ENCODE measurements at places on chromosomes 1 and 21.

- H3K27ac ChIP-seq, result no peak overlapping the region
- no peaks in the 10 kb centered on the region for H3K27me3 ChIP-seq
- no peak overlapping the region for H3K4me3 ChIP-seq
- H3K36me3 ChIP-seq, result peaks cover 10% of the 10 kb centered on the region
These were observed 56.8 kb downstream of the USP1 start for GRCh38 chr1:62493656-62494055.

- DNase-seq, result no peak
- H3K4me1 ChIP-seq, result no peaks in the 10 kb centered on the region
- no peaks in the 10 kb centered on the region for H3K36me3 ChIP-seq
- H3K4me3 ChIP-seq, result no peak overlapping the region
- no peak overlapping the region for H3K27ac ChIP-seq
These were observed 15.5 kb upstream of the GFI1 start for GRCh38 chr1:92502247-92502646.

DNA sequence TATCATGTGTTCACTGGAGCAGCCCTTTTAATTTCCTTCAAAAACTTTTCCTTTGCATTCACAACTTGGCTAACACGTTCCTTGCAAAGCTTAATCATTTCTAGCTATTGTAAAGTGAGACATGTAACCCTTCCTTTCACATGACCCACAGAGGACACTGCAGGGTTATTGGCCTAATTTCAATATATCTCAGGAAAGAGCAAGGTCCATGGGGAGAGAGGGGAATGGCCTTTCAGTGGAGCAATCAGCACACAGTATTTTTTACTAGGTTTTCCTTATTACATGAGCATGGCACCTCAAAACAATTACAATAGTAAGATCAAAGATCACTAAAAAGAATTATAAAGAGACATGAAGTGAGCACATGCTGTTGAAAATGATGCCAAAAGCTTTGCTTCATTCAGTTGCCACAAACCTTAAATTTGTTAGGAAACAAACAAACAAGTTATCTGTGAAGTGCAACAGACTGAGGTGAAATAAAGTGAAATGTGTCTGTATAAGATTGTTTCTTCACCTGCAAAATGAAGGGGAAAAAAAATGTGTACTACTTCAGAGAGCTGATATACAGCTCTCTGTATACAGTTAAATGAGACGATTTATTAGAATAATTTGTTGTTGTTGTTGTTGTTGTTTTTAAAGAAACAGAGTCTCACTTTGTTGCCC is 61.5 kb downstream of the EIF4G3 start:
- DNase-seq, result no peak
- 0 out of 2 replicates have a peak, but pooled peaks cover 5% of the 10 kb centered on the region for H3K4me1 ChIP-seq
- no peak overlapping the region for H3K27ac ChIP-seq
- H3K36me3 ChIP-seq, result peaks cover 4% of the 10 kb centered on the region

- no peaks in the 10 kb centered on the region for H3K4me1 ChIP-seq
- H3K4me3 ChIP-seq, result no peak overlapping the region
- peaks cover 84% of the 10 kb centered on the region for H3K36me3 ChIP-seq
- no peak overlapping the region for H3K27ac ChIP-seq
These were observed 50.3 kb downstream of the PCSK9 start for GRCh38 chr1:55089683-55090082.

DNA sequence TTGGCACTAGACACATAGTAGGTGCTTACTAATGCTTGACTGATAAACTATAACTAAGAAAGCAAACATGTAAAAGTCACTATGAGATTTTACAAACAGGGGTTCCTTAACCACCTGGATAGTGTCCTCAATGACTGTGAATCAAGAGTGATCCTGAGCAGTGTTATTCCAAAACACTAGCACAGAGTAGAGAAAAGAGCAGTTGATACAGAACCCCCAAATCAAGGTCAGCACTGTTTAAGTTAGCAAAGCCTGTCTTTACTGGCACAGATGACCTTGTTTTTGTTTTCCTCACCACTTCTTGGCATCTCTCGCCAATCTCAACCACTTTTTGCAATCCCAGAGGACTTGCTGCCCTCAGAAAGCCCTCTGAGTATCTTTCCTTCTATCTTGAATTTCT is 50.7 kb downstream of the BCL9 start:
- no peak overlapping the region for H3K27ac ChIP-seq
- DNase-seq, result no peak
- H3K27me3 ChIP-seq, result no peaks in the 10 kb centered on the region
- no peak overlapping the region for H3K4me3 ChIP-seq

DNA sequence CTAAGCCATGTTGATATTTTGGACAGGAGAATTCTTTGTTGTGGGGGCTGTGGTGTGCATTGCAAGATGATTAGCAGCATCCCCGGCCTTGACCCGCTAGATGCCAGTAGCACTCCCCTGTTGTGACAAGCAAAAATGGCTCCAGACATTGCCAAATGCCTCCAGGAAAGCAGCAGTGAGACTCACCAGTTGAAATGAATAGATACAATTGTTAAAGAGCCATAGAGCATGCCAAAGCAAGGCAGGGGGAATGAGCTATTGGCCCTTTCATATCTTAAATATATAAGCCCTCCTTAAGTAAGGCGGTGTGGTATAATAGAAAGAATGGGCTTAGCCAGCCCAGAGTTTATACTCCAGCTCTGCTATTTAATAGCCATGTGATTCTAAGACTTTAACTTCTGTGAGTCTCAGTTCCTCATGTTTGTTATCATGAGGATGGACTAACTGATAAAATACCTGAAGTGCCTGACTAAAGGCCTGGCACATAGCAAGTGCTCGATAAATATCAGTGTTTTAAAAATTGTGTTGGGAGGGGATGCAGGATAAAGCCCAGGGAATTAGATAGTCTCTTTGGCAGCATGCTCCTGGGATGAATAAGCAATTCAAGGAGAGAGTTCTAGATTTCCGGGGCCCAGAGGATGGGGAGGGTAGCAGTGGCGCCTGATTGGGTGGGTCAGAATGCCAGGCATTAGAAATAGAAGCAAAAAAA is 21.1 kb upstream of the RGS4 start:
- no peaks in the 10 kb centered on the region for H3K36me3 ChIP-seq
- DNase-seq, result no peak
- no peaks in the 10 kb centered on the region for H3K27me3 ChIP-seq
- H3K27ac ChIP-seq, result no peak overlapping the region
- no peak overlapping the region for H3K4me3 ChIP-seq

DNA sequence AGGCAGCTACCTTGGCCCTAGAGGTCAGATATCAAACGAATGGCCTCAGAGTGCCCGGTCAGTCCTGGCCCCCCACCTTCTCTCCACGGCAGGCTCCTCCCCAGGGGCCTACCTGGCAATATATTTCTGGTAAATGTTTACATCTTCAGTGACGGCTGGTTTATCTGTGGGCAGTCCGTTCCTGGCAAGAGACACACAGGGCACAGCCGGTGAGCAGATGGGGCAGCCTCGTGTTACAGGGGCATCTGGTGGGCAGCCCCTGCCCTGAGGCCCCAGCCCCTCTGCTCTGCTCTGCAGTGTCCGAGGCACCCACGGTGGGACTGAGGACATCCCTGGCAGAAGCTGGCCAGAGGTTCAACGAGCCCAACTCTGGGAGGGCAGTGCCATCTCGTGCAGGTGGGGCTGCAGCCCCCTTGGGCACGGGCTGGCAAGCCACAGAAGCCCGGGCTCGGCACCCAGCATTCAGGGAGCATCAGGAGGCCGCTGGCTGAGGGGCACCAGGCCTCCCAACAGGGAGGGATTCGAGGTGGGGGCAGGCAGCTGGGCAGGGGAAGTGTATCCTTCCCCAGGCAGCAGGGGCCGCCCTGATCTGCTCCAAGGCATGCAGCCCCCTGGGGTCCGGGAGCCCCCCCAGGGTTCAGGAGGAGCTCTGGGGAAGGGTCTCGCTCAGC is 137.9 kb downstream of the CASZ1 start:
- no peak for DNase-seq
- no peaks in the 10 kb centered on the region for H3K36me3 ChIP-seq
- H3K4me1 ChIP-seq, result peaks cover 12% of the 10 kb centered on the region
- no peaks in the 10 kb centered on the region for H3K27me3 ChIP-seq
- no peak overlapping the region for H3K4me3 ChIP-seq
- H3K27ac ChIP-seq, result no peak overlapping the region

DNA sequence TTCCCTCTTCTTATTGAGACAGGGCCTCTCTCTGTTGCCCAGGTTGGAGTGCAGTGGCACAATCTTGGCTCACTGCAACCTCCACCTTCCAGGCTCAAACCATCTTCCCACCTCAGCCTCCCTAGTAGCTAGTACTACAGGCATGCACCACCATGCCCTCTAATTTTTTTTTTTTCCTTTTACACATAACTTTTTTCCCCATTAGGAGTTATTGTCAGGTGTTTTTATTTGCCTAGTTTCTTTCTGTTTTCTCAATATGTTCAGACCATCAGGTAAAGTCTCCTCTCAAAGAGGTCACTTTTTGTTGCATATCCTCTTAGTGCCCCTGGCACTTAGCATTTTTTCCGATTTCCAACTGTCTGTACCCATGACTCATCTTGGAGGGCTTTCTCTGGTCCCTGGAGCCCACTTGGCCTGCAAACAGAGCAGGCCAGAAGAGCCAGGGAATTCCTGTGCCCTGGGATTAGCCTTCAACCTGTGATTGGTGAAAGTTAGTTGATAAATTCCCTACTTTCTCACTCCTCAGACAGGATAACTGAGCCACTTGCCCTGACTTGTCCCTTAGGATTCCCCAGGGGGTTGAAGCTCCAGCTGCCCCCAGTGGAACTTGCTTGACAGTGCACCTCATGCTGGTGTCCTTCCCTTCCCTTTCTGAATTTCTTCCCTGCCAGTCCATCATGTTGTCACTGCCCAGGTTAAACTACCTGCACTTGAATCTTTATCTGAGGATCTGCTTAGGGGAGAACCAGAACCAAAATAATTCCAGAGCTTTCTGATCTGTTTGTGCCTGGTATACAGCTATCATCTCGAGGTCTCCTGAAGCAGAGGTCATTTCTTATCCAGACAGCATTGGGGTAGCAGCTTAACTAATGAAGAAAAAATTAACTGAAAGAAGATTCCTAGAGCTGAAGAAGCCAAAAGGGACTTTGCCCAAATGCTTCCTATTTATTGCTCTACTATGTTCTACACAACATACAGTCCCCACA is 2.4 kb downstream of the NTPCR start:
- H3K4me1 ChIP-seq, result 0 out of 2 replicates have a peak, but pooled peaks cover 5% of the 10 kb centered on the region
- no peak overlapping the region for H3K27ac ChIP-seq
- DNase-seq, result peak; percentile 77

GRCh38 chr1:246072456-246072955 is 434.6 kb downstream of the SMYD3 start:
- DNase-seq, result no peak
- no peak overlapping the region for H3K27ac ChIP-seq
- H3K36me3 ChIP-seq, result no peaks in the 10 kb centered on the region
- H3K4me1 ChIP-seq, result no peaks in the 10 kb centered on the region
- H3K4me3 ChIP-seq, result no peak overlapping the region

GRCh38 chr1:113320972-113321680 is 69.2 kb upstream of the MAGI3 start:
- H3K27me3 ChIP-seq, result no peaks in the 10 kb centered on the region
- no peak overlapping the region for H3K4me3 ChIP-seq
- no peak overlapping the region for H3K27ac ChIP-seq
- H3K36me3 ChIP-seq, result no peaks in the 10 kb centered on the region
- no peaks in the 10 kb centered on the region for H3K4me1 ChIP-seq
- DNase-seq, result no peak

- H3K27me3 ChIP-seq, result no peaks in the 10 kb centered on the region
- no peak overlapping the region for H3K4me3 ChIP-seq
- H3K27ac ChIP-seq, result no peak overlapping the region
- H3K36me3 ChIP-seq, result no peaks in the 10 kb centered on the region
- H3K4me1 ChIP-seq, result no peaks in the 10 kb centered on the region
These were observed 53.2 kb upstream of the LYST start for GRCh38 chr1:235919833-235920441.

GRCh38 chr1:59138402-59138801 is 158.5 kb upstream of the FGGY start:
- H3K4me1 ChIP-seq, result peaks cover 26% of the 10 kb centered on the region
- no peaks in the 10 kb centered on the region for H3K36me3 ChIP-seq
- no peak overlapping the region for H3K4me3 ChIP-seq
- no peak for DNase-seq

DNA sequence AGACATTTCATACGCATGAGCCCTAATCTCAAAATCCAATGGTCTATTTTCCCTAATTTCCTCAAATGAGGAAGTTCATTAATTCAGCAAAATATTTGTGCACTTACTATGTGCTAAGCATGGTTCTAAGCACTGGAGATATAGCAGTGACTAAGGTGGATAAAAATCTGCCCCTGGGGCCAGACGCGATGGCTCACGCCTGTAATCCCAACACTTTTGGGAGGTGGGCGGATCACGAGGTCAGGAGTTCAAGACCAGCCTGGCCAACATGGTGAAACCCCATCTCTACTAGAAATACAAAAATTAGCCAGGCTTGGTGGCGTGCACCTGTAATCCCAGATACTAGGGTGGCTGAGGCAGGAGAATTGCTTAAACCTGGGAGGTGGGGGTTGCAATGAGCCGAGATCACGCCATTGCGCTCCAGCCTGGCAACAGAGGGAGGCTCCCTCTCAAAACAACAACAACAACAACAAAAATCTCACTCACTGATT is 4.3 kb upstream of the MIIP start:
- no peak overlapping the region for H3K4me3 ChIP-seq
- DNase-seq, result no peak
- peaks cover 8% of the 10 kb centered on the region for H3K36me3 ChIP-seq
- H3K4me1 ChIP-seq, result peaks cover 18% of the 10 kb centered on the region
- H3K27me3 ChIP-seq, result no peaks in the 10 kb centered on the region

GRCh38 chr1:178724376-178724727 is 692 bp upstream of the RALGPS2 start:
- H3K36me3 ChIP-seq, result no peaks in the 10 kb centered on the region
- DNase-seq, result no peak
- H3K4me1 ChIP-seq, result peaks cover 7% of the 10 kb centered on the region
- peak overlapping the region; percentile 98 for H3K4me3 ChIP-seq

- peaks cover 31% of the 10 kb centered on the region for H3K4me1 ChIP-seq
- no peak overlapping the region for H3K27ac ChIP-seq
- H3K36me3 ChIP-seq, result no peaks in the 10 kb centered on the region
- no peak for DNase-seq
- peaks cover 3% of the 10 kb centered on the region for H3K27me3 ChIP-seq
These were observed 347.2 kb downstream of the MATN1 start for GRCh38 chr1:30376054-30376697.

GRCh38 chr1:2277741-2278488 is 49.8 kb downstream of the SKI start:
- peaks cover 54% of the 10 kb centered on the region for H3K4me1 ChIP-seq
- no peak for DNase-seq
- H3K27ac ChIP-seq, result no peak overlapping the region

- H3K27ac ChIP-seq, result no peak overlapping the region
- no peaks in the 10 kb centered on the region for H3K4me1 ChIP-seq
- DNase-seq, result no peak
- no peaks in the 10 kb centered on the region for H3K36me3 ChIP-seq
These were observed 62.2 kb upstream of the TINAGL1 start for GRCh38 chr1:31514117-31514516.

Data from SJCRH30 (cell line).